ENCODE measurements at places on chromosomes 4 and X.

DNA sequence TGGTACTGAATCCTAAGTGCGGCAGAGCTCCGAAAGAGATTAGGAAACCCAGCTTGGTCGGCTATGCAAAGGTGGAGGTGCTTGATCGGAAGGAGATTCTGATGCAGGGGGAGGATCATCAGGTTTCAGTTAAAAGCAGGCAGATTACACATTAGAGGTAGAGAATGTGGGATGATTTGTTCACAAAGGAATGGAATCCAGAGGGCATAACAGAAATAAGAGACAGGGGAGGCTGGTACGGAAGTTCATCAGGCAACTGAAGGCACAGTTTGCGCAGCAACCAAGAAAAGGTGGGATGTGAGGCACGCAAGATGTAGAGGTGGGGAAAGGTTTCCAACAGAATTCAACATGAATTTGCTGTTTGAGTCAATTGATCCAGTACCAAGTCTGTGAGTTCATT is 424 bp upstream of the ZNF330 start:
- no peak for DNase-seq

- no peak for DNase-seq
Measured at GRCh38 chr4:182495031-182495430, 251.8 kb downstream of the TENM3 start.

- no peak for DNase-seq
Measured at GRCh38 chr4:184450743-184451535, 23.4 kb downstream of the IRF2 start.

DNA sequence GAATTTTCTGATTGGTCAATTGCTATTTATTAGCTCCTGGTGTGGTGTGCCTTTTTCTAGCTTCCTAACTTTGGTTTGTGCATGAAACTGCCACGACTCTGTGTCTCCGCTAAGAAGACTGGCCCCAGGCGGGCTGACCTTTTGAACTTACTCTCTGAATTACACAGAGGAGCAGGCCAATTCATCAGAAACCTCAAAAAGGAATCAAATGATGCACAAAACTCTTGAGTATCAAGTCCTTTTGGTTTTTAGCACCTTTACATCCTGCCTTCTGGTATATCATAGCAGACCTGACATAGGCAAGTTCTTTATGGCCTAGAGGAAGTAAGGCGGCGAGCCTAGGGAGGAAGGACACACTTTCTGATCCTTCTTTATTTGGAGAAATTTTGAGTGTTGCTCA is 17.6 kb downstream of the TKTL1 start:
- no peak for DNase-seq

- DNase-seq = no peak
Measured at GRCh38 chr4:104146048-104146447, 348.6 kb downstream of the CXXC4 start.

DNA sequence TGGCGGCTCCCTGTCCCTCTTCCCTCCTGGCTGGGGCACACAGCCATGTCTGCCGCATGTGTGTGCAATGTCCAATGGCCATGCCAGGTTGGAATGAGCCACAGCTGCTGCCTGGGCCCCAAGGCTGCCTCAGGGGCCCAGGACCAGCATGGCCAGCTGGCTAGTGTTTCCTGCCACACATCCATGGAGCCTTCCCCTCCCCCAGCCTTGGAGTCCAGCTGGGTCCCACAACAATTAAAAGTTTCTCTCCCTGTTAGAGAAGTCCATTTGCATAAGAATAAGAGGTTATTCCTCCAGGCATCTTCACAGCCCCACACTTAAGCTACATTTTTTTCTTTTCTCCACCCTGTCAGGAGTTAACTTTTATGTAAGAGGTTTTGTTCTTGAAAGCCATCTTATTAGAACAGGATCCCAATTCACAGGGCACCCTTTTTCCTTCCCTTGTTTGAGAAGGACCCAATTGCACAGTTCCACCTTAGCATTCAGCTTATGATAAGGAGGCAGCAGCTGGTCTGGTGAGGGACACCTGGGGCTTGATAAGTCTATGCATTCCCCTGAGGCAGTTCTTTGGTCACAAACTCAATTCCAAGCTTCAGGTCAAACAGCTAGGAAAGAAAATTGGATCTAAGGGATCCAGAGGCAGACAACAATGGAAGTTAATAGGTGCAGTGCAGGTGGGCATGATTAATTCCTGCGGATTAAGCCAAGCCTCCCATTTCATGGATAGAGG is 963.3 kb upstream of the GRIA3 start:
- DNase-seq = no peak

DNA sequence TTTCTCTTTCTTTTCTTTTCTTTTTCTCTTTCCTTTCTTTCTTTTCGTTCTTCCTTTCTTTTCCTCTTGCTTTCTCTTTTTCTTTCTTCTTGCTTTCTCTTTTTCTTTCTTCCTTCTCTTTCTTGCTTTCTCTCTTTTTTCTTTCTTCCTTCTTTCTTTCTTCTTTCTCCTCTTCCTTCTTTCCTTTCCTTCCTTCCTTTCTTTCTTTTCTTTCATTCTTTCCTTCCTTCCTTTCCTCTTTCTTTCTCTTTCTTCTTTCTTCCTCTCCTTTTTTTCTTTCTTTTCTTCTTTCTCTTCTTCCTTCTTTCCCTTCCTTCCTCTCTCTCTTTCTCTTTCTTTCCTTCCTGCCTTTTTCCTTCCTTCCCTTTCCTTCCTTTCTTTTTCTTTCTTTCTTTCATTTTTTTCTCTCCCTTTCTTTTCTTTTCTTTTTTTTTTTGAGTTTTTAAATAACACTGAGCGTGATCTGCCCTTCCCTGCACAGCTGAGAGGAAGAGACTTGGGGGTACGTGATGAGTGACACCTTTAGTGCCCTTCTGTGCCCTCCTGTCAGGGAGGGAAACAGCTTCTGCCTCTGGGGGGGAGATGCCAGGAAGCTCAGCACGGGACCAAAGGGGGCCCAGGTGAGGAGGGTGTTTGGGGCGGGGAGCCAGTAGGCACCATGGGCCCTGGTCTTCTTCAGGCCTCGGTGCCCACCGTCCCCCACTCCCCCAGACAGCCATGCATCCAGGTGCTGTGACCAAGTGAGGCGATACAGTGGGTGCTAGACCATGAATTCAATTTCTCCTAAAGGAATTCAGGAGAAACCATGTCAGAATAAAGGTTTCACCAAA is 36.6 kb upstream of the CDKN2AIP start:
- no peak for DNase-seq

DNA sequence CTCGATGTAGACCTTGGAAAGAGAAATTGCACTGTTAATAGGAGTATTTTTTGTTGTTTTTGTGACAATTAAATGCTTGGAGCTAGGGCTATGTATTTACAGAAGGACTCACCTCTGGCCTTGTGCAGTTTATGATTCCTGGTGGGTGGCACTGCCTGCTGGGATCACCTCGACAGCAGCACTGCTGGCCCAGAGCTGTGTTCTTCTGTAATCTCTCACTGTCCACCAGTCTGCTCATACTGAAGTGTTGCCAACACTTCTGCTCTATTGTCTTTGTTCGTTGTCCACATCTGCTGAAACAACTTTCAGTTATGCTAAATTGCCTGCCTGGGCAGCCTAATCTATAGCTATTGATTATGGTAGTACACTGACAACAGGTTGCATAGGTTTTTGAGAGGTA is 194.4 kb upstream of the ANK2 start:
- no peak for DNase-seq

DNA sequence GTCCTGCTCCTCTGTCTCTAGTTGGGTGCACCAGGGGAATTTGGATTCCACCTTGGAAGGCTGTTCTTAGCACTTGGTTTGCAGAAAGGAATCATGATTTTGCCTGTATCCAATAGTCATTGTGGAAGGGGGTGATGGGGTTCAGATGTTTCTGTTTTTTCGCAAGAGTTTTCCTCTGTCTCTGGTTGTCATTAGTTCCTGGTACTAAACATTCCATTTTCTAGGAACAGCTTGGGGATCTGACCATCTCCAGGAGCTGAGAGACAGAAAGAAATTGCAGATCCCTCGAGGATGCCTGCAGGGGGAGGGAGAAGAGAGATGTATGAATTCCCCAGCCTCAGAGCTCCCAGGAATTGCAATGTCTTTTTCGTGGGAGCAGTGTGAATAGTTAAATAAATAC is 70.9 kb downstream of the CYTL1 start:
- DNase-seq = no peak

DNA sequence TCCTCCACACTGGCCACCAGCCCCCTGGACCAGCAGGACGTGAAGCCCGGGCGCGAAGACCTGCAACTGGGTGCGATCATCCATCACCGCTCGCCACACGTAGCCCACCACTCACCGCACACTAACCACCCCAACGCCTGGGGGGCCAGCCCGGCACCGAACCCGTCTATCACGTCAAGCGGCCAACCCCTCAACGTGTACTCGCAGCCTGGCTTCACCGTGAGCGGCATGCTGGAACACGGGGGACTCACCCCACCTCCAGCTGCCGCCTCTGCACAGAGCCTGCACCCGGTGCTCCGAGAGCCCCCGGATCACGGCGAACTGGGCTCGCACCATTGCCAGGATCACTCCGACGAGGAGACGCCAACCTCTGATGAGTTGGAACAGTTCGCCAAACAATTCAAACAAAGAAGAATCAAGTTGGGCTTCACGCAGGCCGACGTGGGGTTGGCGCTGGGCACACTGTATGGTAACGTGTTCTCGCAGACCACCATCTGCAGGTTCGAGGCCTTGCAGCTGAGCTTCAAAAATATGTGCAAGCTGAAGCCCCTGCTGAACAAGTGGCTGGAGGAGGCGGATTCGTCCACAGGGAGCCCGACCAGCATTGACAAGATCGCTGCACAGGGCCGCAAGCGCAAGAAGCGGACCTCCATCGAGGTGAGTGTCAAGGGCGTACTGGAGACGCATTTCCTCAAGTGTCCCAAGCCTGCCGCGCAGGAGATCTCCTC is 600 bp downstream of the POU3F4 start:
- DNase-seq = no peak
